ENCODE measurements at places on chromosomes 7 and 10.
A peak's percentile ranks its signal among the peaks of the same experiment; 100 is the strongest.

DNA sequence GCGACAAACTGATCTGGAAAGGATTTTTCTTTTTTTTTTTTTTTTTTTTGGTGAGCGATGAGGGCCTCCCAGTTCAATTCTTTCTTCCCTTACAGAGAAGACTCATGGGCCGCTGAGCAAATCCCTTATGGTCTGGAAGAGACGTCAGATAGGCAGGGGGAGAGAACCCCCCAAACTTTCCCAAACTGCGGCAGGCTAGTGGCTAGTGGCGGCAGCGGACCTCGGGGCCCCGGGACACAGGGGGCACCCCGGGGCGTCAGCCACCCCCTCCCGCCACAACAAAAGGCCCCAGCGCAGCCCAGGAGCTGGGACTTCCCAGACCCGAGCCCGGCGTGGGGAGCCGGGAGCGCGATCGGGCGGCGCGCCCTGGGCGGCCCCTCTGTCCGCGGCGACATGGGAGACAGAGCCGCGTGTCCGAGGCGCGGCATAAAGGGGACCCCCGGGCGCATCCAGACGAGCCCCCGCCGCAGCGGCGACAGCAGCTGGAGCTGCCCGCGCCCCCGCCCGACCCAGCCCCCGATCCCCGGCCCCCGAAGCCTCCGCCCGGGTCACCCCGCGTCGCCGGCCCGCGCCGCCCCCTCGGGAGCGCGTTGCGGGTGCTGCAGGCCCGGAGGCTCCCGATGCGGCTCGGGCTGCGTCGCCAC is 755 bp downstream of the FAM171A1 start:
- no peak for DNase-seq

GRCh38 chr7:152527610-152528032 is 91.8 kb upstream of the KMT2C start:
- no peak for DNase-seq

GRCh38 chr10:31456468-31456867 is 137.5 kb downstream of the ZEB1 start:
- DNase-seq: no peak

GRCh38 chr10:71217266-71218045 is 5.1 kb downstream of the UNC5B start:
- DNase-seq: no peak

GRCh38 chr10:69048103-69048502 is 39.8 kb upstream of the SRGN start:
- DNase-seq: no peak

DNA sequence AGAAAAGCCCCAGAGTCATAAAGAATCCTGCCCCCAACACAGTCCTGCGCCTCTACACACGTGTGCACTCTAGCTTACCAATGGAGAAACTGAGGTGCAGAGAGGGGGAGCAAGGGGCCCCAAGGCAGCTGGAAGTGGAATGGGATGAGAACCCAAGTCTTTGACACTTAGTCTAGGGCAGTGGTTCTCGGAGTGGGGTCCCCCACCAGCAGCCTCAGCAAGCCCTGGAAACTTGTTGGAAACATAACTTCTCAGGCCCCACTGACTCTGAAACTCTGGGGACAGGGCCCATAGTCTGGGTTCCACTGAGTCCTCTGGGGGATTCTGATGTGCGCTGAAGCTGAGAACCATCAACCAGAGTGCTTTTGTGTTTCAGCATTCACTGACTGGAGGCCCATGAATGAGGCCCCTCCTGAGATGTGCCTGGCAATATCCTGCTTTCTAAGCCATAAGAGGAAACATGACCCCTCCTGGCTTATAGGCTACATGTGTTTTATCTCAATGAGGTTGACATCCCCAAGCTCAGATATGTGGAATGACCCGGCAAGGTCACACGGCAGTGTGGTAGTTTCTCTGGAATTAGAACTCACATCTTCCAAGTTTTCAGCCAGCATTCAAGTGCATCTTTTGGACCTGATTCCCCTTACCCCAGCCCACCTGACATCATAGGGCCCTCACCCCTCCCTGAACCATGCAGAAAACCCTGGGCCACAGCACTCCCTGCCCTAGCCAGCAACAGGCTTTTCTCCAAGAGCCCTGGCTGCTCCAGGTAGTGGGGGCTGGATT is 147.3 kb upstream of the PCBD1 start:
- DNase-seq: no peak

DNA sequence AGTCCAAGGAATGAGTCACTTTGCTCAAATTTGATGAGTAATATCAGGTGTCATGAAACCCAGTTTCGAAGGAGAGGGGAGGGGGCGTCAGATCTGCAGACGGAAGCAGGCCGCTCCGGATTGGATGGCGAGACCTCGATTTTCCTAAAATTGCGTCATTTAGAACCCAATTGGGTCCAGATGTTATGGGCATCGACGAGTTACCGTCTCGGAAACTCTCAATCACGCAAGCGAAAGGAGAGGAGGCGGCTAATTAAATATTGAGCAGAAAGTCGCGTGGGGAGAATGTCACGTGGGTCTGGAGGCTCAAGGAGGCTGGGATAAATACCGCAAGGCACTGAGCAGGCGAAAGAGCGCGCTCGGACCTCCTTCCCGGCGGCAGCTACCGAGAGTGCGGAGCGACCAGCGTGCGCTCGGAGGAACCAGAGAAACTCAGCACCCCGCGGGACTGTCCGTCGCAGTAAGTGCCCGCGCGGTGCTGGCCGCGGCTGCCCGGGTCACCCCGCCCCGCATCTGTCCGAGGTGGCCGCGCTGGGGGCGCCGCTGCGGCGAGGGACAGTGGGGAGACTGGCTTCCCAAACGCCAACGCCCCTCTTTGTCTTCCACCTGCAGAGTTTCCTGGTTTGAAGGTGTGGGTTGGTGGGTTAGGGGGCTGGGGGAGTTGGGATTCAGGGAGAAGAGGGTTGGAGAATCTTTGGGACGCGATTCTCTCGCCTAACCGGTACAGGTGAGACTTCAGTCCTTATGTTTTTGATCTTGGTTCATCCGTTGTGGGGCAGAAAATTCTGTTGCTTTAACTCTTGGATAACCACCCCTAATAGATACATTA is at the start of gene TAC1:
TAC1 (plus strand) TSS at position 351 of the 829 bp plus-strand sequence. CDS start 527 bp downstream, outside the sequence.
- no peak for DNase-seq

GRCh38 chr10:122348935-122349361 is 25.6 kb upstream of the PLEKHA1 start:
- no peak for DNase-seq

DNA sequence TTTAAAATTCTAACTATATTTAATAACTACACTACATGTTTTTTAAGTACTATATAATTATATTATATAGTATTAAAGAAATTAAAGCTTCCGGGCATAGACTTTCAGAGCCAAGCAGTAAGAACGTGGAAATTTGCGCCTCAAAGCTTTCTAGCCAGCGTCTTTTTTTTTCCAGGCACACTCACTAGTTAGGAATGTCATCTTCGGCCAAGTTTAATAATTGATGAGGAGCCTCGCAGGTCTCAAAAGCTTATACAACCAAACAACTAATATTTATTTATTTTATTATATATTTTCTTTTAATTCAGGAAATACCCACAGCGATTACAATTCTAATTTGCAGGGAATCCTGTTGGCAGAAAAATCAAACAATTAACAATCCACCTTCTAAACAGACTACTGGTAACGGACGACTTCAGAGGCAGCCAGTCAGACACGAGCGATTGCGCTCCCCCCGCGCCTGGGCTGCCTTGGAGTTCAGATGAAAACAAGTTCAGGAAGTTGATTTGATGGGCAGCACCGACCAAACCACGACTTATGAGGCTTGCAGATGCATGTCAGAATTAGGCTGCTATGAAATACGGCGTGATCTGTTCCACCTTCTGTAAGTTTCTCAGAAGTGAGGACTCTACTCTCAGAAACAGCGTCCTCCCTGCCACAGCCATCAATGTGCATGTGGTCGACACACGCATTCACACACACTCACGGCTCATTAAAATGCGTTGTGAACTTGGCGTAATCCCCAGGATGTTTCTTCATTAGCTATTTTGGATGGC is 431.8 kb upstream of the MGMT start:
- peak; percentile 45 for DNase-seq

GRCh38 chr10:23522345-23522744 is 83.5 kb downstream of the OTUD1 start:
- DNase-seq: no peak

DNA sequence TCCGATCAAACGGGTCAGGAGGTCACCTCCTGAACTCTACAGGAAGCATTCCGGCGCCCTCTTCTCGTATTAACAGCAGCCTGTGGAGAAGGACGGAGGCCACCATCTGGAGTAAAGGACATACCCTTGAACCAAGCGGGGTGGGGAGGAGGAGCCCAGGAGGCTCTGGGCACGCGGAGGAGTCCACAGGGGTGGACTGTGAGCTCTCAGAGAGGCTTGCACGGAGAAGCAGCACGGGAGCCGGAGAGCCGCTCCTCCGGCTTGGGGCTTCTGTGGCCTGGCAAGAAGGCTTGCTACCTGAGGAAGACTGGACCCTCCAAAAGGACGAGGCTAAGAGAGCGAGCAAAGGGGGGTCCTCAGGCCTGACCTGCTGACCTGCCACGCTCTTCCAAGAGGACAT is 77.9 kb downstream of the MAD1L1 start:
- no peak for DNase-seq

GRCh38 chr10:119190353-119190752 is 11.7 kb upstream of the PRDX3 start:
- DNase-seq: no peak

GRCh38 chr10:73816917-73817729 is 5.7 kb upstream of the NDST2 start:
- DNase-seq: no peak

- no peak for DNase-seq
Measured at GRCh38 chr10:117666965-117667364, 124.4 kb downstream of the EMX2 start.

- no peak for DNase-seq
Measured at GRCh38 chr7:21020667-21021066, 234.0 kb upstream of the SP8 start.

DNA sequence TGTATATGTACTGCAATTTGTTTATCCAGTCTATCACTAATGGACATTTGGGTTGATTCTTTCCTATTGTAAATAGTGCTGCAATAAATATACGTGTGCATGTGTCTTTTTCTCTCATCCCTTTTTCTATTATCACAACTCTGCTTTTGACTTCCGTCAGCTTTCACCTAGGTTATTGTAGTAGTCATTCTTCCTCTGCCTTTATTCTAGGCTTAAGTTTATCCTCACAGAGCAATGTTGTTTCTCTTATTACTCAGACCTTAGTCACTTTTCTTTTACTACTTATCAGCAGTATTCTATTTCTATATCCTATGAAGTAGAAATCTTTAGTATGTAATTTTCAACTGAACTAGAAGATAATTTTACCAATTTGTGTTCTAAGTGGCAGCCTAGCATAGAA is 175.3 kb upstream of the SEMA3E start:
- no peak for DNase-seq

GRCh38 chr7:140315498-140316164 is 82.7 kb downstream of the SLC37A3 start:
- no peak for DNase-seq

GRCh38 chr7:80145780-80146422 is 11.3 kb downstream of the GNAI1 start:
- DNase-seq: no peak

All from activated gamma-delta T cell treated with Interleukin-2 at 50 U/mL for 16 hours (primary cell).